ENCODE measurements at places on chromosomes 4 and X.

- no peak for DNase-seq
Measured at GRCh38 chr4:150108691-150109090, 30.4 kb downstream of the DCLK2 start.

GRCh38 chrX:135489542-135489941, 30.9 kb upstream of the INTS6L start:
- no peak for DNase-seq

GRCh38 chrX:121120690-121121605, 73.5 kb downstream of the GLUD2 start:
- no peak for DNase-seq

- DNase-seq, result no peak
Measured at GRCh38 chr4:184359888-184360287, 114.5 kb downstream of the IRF2 start.

DNA sequence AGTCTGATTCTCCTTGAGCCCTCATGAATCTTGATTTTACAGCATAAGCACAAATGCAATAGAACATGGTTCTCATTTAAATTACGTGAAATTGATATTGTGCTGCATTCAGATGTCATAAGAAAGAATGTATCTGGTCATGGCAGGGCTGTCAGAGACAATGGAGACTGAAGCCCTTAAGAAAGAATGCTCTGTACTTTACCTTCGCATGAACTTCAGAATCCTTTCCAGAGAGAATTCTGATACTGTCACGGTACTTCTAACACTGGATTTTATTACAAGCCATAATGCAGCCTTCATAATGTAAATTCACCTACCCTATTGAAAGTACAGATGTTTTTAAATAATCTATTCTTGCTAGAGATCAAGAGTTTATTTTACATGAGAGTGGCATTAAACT, 677.9 kb upstream of the ADGRL3 start:
- no peak for DNase-seq

DNA sequence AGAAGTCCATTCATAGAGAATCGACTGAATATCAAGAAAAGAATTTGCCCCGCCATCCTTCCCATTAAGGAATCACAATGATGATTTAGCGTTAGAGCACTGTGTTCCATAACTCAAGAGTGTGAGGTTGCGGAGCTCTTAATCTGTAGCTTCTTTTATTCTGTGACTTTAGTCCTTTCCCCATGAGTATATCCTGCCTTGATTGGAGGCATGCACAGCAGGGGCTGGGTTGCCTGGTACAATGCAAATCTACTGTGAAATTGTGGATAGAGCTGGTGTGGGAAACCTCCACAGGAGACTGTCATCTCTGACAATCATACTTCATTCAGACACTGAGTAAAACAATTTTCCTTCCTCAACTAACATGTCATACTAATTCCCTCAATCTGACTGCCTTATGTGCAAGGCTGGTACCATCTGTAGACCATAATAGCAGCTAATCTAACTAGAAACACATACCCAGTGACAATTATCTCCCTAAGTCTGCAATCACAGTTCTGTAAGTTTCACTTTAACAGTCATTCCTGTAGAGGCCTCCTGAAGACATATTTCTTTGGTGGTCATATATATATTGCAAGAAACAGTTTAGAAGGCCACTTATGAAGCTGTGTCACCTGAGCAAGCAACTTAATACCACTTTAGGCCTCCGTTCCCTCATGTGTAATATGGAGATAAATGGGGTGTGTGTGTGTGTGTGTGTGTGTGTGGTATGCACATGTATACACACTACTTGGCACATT, 355.2 kb upstream of the FAM241A start:
- DNase-seq, result no peak

DNA sequence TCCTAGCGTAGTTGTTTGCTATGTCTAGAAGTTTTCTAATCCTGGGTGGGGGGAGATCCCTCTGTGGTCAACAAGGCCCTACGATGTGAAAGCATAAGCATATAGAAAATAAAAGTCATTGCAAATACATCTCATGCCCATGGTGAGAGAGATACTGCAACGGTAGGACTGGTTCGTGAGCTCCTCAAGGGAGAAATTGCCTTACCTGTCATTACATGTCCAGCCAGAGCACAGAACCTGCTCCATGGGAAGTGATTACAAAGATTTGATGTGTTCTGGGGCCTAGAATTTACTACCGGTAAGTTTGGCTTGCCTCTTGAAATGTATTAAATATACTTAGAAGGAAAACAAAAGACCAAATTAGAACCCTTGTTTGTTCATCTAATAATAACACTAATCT, 60.9 kb upstream of the FAM47B start:
- DNase-seq, result no peak

DNA sequence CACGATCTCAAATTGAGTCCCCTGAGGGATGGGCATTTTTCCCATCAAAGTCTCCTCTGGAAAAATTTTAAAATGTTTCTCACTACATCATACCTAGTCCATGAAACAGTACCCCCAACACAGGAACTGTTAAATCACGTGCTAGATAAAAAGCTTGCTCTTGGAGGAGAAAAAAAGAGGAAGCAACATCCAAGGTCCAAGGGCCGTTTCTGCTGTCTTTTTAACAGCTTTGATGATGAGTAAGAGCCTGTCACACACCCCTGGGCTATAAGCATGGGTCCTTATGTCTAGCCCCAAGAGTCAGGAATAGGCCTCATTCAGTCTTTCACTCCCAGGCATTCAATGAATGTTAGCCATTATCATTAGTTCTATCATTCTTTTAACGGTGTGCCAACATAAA, 128.9 kb downstream of the SH3KBP1 start:
- DNase-seq, result no peak

DNA sequence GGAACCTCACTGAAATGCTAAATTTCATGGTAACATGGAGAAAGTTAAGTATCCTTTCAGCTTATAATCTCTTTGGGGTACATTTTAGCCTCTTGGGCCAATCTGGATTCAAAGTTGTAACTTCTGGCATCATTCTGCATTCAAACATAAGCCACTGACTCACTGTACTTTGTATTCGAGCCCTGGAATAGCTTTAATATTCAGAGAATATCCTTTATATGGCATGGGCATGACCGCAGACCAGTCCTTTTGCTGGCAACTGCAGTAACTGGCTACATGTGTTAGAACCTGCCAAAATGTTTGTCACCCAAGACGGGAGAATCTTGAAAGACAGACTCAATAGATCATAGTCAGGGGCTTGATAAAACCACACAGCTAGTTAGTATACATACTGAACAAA, 3.3 kb downstream of the GASK1B start:
- DNase-seq, result no peak

DNA sequence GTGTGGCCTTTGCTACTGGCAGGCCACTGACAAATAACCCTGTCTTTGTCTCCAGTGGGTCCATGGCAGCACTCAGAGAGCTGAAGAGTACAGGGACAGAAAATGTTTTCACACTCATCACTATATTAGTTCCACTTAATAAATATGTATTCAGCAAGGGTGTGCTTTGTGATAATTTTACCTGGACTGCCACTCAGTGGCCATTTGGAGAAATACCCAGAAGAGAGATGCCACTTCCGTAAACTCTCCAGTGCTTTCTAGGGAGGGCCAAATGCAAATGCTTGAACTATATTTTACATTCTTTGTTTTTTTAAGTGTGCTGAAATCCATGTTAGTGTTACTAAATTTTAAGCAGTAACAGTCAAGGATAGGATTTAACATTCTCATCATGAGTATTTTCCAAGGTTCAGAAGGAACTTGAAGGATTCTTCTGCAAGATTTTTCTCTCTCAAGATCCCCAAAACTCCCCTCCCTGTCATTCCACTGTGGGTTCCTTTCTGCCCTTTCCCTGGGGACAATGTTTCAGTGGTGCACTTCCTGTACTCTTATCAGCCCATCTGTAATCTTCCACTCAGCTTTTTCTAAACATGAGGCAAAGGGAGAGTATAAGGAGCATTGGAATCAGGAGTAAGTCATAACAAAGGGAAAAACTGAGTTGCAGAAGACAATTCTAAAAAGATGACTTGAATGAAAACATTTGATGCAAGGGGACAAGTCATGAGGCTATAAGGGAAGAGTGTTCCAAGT, 46.0 kb downstream of the TFDP3 start:
- no peak for DNase-seq

GRCh38 chr4:110354460-110354859, 121.5 kb upstream of the ENPEP start:
- no peak for DNase-seq

DNA sequence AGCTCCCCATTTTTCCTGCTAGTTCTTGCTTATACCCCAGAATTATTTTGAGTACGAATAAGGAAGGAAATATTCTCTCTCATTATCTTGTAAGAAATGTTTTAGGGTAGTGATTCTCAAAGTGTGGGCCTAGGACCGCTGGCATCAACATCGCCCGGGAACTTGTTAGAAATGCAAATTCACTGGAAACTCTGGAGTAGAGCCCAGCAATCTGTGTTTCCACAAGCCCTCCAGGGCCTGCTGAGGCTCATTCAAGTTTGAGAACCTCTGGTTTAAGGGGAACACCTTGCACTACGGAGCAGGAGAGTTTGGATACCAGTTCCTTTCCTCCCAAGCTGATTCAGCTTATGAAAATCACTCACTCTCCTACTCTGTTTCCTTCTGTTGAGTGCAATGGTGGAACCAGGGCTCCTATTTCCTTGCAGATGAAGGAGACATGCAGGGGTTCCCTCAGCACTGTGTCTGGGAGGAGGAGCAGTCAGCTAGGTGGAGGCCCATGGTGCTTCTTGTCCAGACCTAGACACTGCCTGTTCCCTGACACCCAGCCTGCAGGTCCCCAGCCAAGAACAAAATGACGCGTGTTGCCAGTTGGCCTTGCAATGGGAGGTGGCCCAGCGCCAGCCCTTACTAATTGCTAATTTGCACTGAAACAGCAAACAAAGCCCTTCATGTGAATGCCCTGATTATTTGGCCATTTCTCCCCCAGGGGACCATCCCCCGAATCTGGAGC, 68.5 kb downstream of the CYTL1 start:
- no peak for DNase-seq

- DNase-seq, result no peak
Measured at GRCh38 chr4:5757091-5757490, 46.1 kb downstream of the EVC start.

GRCh38 chr4:150009533-150009932, 68.7 kb upstream of the DCLK2 start:
- DNase-seq, result no peak

DNA sequence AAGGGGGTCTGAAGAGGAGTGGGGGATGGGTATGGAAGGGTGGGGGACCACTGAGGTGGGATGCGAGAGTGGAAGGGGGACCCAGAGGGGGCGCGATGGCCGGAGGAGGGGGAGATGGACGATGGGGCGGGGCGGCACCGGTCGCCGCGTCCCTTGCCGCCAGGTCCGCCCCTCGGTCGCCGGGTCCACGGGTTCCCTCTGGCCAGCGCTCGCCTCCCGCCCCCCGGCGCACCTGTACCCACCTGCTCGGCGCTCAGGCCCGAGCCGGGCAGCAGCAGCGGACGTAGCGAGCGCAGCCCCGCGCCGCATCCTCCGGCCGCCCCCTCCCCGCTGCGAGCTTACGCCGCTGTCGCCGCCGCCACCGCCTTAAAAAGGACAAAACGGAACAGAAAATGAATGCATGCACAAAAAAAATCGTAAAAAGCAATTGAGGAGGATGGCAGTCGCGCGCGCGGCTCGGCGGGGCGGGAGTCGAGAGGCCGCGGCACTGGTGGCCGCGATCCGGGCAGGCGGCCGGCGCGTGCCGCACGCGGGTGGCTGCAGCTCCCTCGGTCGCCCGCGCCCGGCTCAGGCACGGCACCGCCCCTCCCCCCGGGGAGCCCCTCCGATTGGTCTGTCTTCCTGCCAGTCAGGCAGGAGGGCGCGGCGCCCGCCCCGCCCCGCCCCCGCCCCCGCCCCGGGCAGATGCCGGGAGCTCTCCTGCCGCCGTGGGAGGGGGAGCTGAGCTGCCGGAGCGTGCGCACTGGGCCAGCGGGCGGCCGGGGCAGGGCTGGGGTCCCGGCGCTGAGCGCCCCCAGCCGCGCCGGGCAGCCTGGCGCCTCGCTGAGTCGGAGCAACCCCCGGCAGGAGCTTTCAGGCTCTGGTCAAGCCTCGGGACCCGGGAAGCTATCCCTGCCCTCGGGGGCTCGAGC, at the start of gene JAKMIP1:
Gene JAKMIP1, minus strand, starts transcription at position 539 of the 911 bp plus-strand sequence. CDS start 87,699 bp downstream, outside the sequence.
- peak; percentile 76 for DNase-seq

DNA sequence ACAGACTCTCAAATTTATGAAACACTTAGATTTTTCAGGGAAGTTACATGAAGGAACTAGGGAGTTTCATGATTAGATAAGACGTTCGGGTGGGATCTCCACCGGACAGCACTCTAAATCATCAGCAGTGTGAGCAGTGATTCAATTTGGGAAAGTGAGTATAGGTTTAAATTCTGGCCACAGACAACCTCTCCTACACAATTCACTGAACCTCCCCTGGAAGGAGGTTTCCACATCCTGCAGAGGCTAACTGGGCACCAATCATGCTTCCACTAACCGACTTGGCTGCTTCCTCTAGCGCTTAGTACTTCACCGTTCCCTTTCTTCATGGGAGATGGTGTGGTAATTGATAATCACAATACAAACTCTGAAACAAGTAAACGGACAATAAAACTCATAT, 5.6 kb downstream of the CXCL9 start:
- no peak for DNase-seq
